ENCODE measurements at places on chromosomes 13 and 19.

DNA sequence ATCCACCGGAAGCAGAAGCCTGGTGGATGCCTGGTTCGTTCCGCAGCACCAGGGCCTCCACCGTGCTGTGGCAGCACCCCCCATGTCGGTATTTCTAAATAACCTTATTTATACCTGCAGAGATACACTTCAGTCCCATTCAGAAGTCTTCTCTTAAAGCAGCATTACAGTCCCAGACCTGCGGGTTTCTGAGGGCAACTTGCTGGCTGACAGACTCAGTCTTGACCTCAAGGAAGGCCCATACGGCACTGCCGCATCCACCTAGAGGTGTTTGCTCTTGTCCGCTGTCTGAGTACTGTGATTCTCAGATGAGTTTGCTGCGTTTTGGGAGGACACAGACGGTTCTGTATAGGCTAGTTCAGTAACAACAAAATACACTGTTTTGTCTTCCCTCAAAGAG, 16.9 kb upstream of the TEX29 start:
- H3K27ac ChIP-seq = peak overlapping the region; percentile 95
- H3K27me3 ChIP-seq = no peaks in the 10 kb centered on the region
- no peak for DNase-seq
- H3K36me3 ChIP-seq = peaks cover 71% of the 10 kb centered on the region
- no peak overlapping the region for H3K4me3 ChIP-seq

DNA sequence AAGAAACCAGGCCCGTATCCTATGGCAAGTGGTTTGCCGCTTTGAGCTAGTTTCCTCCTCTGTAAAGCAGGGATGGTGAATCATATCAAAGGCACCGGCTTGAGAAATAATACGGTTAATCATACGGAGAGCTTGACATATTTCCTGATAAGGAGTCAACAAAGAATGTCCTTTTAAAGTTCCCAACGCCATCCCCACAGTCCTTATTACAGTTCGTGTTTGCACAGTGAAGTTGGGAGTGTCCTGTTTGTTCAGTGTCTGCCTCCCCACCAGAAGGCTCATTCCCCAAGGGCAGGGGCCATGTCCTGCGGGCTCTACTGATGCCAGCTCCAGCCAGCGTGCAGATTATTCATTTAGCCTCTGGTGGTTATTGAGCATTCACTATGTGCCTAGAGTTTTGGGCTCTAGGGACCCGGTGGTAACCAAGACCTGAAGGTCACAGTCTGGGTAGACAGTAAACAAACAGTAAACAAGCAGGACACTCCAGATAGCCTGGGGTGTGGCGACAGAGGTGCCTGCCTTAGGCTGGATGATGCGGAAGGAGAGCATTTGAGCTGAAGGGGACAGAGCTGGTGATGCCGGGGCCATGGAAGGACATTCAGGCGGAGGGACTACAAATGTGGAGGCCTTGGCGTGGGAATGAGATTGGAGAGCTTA, 6.3 kb downstream of the GRAMD1A start:
- no peaks in the 10 kb centered on the region for H3K27me3 ChIP-seq
- H3K4me1 ChIP-seq = peaks cover 52% of the 10 kb centered on the region
- peaks cover 56% of the 10 kb centered on the region for H3K36me3 ChIP-seq

DNA sequence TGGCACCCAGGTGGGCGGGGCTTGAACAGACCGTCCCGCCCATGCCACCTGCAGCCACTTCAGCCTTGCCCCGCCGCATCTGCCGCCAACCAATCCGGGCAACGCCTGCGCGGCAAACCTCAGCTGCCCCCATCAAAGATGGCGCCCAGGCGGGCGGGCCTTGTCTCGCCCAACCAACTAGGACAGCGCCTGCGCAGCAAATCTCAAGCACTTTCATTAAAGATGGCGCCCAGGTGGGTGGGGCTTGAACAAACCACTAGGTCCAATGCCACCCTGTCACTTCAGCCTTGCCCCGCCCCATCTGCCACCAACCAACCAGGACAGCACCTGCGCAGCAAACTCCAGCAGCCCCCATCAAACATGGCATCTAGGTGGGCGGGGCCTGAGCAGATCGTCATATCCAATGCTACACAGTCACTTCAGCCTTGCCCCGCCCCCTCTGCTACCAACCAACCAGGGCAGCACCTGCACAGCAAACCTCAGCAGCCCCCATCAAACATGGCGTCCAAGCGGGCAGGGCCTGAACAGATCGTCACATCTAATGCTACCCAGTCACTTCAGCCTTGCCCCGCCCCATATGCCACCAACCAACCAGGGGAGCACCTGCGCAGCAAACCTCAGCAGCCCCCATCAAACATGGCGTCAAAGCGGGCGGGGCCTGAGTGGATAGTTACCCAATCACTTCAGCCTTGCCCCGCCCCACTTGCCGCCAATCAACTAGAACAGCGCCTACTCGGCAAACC, 1.4 kb downstream of the PEG3 start:
- H3K36me3 ChIP-seq = peaks cover 19% of the 10 kb centered on the region
- no peak overlapping the region for H3K27ac ChIP-seq
- H3K4me3 ChIP-seq = no peak overlapping the region
- no peak for DNase-seq
- peaks cover 2% of the 10 kb centered on the region for H3K4me1 ChIP-seq
- H3K27me3 ChIP-seq = peaks cover 2% of the 10 kb centered on the region

DNA sequence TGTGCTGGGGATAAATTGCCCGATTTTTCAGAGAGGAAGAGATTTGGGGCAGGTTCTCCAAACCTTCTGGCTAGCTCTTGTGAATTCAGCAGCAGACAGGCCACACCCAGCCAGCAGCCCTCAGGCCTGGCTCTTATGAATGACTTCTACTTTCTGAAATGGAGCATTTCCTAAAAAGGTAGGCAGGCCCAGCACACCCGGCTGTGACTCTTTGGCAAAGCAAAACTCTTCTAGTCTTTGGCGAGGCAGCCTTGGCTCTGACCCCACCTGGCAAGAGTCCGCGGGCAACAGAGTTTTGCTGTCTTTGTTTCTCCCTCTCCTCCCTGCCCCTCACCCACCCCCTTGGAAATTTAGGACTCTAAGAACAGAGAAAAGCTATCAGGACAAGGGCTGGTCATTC, 221.2 kb downstream of the ZNF536 start:
- H3K36me3 ChIP-seq = no peaks in the 10 kb centered on the region
- no peak for DNase-seq
- peaks cover 1% of the 10 kb centered on the region for H3K27me3 ChIP-seq
- no peak overlapping the region for H3K27ac ChIP-seq
- no peaks in the 10 kb centered on the region for H3K4me1 ChIP-seq

DNA sequence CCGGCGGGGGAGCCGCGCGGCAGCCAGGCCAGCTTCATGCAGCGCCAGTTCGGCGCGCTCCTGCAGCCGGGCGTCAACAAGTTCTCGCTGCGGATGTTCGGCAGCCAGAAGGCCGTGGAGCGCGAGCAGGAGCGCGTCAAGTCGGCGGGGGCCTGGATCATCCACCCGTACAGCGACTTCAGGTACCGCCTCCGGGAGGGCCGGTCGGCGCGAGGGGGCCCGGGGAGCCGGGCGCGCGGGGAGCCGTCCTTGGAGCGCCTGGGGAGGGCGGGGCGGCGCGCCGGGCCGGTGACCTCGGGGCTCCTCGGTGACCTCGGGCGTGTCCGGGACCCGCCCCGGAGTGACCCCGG, 690 bp downstream of the HCN2 start:
- H3K27me3 ChIP-seq = peaks cover 20% of the 10 kb centered on the region
- H3K36me3 ChIP-seq = no peaks in the 10 kb centered on the region
- no peak overlapping the region for H3K27ac ChIP-seq
- peak; percentile 33 for DNase-seq
- H3K4me1 ChIP-seq = peaks cover 8% of the 10 kb centered on the region

- no peaks in the 10 kb centered on the region for H3K36me3 ChIP-seq
- no peak for DNase-seq
- no peaks in the 10 kb centered on the region for H3K27me3 ChIP-seq
- H3K4me3 ChIP-seq = no peak overlapping the region
- no peaks in the 10 kb centered on the region for H3K4me1 ChIP-seq
- no peak overlapping the region for H3K27ac ChIP-seq
These were observed 55.6 kb upstream of the PEG3 start for GRCh38 chr19:56896095-56896494.

- no peak overlapping the region for H3K4me3 ChIP-seq
- H3K4me1 ChIP-seq = no peaks in the 10 kb centered on the region
- no peak for DNase-seq
- no peak overlapping the region for H3K27ac ChIP-seq
- no peaks in the 10 kb centered on the region for H3K36me3 ChIP-seq
These were observed 172.6 kb upstream of the ATXN8OS start for GRCh38 chr13:69935043-69935442.

GRCh38 chr19:22545751-22546150, 88.4 kb upstream of the ZNF492 start:
- peak; percentile 26 for DNase-seq
- no peaks in the 10 kb centered on the region for H3K27me3 ChIP-seq
- no peaks in the 10 kb centered on the region for H3K36me3 ChIP-seq
- H3K27ac ChIP-seq = no peak overlapping the region

DNA sequence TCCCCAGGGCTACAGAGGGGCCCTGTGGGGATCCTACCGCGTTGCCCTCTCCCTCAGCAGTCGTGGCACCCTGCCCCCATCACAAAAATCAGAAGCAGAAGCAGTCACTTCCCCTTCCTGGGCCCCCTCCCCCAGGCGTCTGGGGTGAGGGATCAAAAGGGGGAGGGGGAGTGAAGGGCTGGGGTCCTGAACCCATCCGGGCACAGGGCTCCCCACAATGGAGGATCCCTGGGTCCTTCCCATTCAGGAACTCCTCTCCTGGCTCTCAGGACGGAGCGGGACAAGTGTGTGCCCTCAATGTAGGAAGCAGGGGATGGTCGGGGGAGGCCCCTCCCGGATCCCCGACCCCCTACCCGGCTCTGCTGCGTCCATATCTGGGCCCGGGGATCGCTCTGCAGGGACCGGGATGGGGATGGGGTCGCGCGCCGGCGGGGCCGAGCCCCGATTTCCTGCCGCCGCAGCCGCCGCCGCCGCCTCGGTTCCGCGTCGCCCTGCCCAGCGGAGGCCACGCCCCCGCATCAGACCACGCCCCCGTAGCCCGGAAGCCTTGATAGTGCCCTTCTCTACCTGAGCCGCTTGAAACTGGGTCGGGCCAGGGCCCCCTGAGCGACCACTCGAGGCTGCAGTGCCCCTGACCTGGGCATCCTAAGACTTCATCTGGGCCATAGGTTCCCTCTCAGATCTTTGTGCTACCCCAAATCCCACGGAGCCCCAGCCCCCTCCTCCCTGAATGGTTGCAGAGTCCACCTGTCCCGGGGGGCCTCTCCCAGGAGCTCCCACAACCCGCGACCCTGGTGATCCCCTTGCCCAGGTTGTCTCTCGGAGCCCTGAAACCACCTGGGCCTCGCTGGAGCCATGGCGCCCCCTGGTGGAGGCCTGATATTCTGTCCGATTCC, at the start of gene GMIP:
TSS of gene GMIP (minus strand) at position 500 of the 896 bp plus-strand sequence. CDS start at position 372, 128 bp downstream.
- peaks cover 16% of the 10 kb centered on the region for H3K4me1 ChIP-seq
- H3K27me3 ChIP-seq = no peaks in the 10 kb centered on the region
- peaks cover 65% of the 10 kb centered on the region for H3K36me3 ChIP-seq
- H3K27ac ChIP-seq = peak within 1 kb of the TSS; percentile 96

- H3K27me3 ChIP-seq = no peaks in the 10 kb centered on the region
- DNase-seq = no peak
- H3K4me1 ChIP-seq = peaks cover 20% of the 10 kb centered on the region
- no peak overlapping the region for H3K27ac ChIP-seq
- peaks cover 58% of the 10 kb centered on the region for H3K36me3 ChIP-seq
These were observed 9.8 kb downstream of the PARP4 start for GRCh38 chr13:24502533-24503378.

GRCh38 chr13:98819382-98820010, 67.0 kb upstream of the SLC15A1 start:
- H3K27me3 ChIP-seq = no peaks in the 10 kb centered on the region
- no peak overlapping the region for H3K4me3 ChIP-seq
- DNase-seq = no peak
- no peaks in the 10 kb centered on the region for H3K4me1 ChIP-seq
- H3K36me3 ChIP-seq = peaks cover 41% of the 10 kb centered on the region
- H3K27ac ChIP-seq = no peak overlapping the region

- DNase-seq = no peak
- H3K4me1 ChIP-seq = peaks cover 10% of the 10 kb centered on the region
- H3K27me3 ChIP-seq = peaks cover 40% of the 10 kb centered on the region
- H3K36me3 ChIP-seq = no peaks in the 10 kb centered on the region
- no peak overlapping the region for H3K4me3 ChIP-seq
These were observed 76.7 kb downstream of the TEX26 start for GRCh38 chr13:31009166-31009565.

DNA sequence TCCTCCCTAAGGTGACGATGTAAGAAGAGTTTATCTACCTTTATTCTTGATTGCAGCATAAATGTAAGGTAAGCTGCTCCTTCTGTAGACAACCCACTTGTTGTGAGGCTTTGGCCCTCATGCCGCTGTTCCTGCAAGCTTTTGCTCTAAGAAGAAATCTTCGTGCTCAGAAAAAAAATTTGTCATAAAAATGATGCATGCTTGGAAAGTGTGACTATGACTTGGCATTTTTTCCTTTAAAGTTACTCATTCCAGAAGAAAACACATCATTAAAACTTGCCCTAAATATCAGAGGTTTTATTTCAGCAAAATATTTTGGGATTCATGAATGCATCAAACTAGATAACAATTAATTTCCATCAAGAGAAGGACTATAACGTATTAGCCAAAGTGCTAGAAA, 39.8 kb downstream of the KCTD12 start:
- no peak overlapping the region for H3K27ac ChIP-seq
- peaks cover 5% of the 10 kb centered on the region for H3K27me3 ChIP-seq
- DNase-seq = no peak
- no peaks in the 10 kb centered on the region for H3K36me3 ChIP-seq

- no peak overlapping the region for H3K4me3 ChIP-seq
- no peaks in the 10 kb centered on the region for H3K4me1 ChIP-seq
- no peaks in the 10 kb centered on the region for H3K27me3 ChIP-seq
These were observed 16.9 kb downstream of the CERS1 start for GRCh38 chr19:18878858-18879578.

DNA sequence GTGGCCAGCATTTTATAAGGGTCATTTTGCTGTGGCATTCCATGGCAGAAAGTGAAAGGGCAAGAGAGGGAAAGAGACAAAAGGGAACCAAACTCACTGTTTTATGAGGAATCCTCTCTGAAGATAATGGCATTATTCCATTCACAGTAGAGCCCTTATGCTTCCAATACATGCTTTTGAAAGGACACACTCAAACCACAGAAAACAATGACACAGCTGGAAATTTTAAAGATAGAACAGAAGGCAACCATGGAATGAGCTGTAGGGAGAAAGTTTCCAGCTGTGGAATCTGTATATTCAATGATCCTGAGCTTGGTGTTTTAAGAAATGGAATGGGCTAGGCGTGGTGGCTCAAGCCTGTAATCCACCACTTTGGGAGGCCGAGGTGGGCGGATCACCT, 677.4 kb downstream of the SLITRK1 start:
- no peaks in the 10 kb centered on the region for H3K36me3 ChIP-seq
- no peaks in the 10 kb centered on the region for H3K4me1 ChIP-seq
- no peak overlapping the region for H3K27ac ChIP-seq
- no peaks in the 10 kb centered on the region for H3K27me3 ChIP-seq

Measured in activated CD4-positive, alpha-beta memory T cell treated with anti-CD3 and anti-CD28 coated beads, Interleukin-2, amount 10 ng/mL, durations not matched to agents 7 days and 5 days (primary cell).